ENCODE measurements at places on chromosomes 7 and 10.

DNA sequence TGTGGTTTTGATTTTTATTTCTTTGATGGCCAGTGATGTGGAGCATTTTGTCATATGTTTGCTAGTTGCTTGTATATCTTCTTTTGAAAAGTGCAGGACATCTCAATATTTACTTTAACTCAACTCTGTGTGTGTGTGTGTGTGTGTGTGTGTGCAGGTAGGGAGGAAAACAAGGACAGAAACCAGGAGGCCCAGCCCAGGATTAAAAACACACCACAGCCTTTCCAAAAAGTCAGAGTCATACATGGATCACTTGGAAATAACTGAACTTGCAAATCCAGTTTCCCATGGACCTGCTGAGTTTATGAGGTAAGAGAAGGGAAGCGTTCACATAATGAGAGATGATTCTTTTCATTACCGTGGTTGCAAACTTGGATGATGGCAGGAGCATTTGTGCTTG is 189.9 kb upstream of the LYZL1 start:
- no peak for DNase-seq

DNA sequence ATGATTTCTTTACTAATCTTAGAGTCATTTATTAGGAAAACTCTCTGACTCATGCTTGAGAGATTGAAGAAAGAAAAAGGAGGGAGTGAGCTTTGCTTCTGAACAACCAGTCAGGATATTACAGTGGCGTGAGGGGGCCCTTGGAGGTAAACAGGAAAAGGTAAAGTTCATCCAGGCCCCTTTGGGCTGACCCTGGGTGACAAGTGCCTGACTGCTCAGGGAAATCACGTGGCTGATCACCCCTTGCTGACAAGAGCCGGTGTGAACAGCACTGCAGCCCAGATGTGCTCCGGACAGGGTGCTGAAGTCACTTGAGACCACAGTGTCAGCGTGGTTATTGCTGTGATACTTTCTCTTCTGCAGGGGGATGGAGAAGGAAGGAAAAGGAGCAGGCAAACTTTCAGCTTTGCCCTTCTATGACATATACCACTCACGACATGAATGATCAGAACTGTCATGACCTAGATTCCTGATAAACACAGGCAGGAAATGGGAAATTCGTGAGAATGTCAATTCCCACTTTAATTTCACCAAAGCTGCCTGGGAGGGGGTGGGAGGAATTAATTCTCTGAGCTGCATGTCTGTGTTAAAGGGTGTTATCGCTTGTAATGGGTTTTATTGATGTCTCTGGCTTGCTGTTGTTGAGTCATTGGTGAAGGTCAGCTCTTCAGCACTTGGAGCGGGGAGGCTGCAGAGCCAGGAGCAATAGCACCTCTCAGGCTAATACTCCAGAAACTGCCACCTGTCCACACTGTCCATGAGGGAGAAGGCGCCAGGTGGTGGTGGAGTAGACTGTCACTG is 139.8 kb upstream of the AOAH start:
- no peak for DNase-seq

DNA sequence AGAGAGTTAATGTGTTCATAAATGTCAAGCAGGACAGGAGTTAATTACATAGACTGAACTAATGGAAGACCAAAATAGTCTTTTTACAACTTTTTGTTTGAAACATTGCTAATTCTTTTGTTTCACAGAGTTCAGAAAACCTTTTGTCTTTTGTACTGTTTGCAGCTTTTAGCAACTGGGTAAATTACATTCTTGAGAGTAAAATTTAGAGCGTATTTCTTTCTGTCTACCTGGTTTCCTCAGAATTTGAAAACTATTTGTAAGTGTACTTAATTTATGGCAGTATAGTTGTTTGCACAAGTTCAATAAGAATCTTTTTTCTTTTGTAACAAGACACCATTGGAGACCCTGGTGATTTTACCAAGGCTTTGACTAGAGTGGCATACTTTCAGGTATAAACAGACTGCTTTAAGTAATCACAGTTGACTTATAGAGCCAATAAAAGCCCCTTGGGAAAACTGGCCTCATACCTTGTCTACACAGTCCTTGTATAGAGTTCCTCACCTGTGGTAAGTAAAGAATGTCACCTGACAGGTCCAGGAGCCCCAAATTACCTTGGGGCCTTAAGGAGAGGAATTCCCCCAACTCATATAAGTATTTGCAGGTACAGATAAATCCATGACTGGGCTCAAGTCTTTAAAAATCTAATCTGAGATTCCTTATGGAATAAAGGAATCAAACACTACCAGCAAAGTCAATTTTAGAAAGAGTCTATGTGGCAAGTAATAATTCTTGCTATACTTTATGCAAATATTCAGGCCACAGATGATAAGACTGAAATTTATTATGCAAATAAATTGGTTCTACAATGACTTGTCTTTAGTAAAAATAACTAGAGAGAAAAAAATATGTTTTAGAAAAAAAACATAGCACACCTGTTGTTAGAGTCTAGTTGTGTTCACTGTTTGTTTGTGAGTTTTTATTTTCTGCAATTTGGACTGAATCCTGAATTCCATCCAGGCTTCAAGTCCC is 23.6 kb upstream of the CREB3L2 start:
- no peak for DNase-seq

- no peak for DNase-seq
These were observed 493.0 kb downstream of the LRMDA start for GRCh38 chr10:75924309-75924902.

DNA sequence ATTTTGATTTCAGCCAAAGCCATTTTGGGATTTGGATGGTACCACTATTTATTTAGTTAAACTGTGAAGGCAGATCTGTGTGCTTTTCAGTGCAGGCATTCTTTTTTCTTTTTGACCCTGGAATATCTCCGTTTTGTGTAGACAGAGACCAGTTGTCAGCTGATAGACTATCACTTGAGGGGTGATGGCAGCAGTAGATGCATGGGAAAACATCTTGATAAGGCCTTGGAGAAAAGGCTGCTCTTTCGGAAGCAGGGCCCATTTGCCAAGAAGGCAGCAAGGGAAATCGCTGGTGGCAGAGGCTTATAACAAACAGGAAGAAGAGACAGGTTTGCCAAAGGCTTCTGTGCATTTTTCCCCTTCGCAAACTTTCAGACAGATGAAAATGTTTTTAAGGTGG is 2.6 kb upstream of the BMPER start:
- no peak for DNase-seq

DNA sequence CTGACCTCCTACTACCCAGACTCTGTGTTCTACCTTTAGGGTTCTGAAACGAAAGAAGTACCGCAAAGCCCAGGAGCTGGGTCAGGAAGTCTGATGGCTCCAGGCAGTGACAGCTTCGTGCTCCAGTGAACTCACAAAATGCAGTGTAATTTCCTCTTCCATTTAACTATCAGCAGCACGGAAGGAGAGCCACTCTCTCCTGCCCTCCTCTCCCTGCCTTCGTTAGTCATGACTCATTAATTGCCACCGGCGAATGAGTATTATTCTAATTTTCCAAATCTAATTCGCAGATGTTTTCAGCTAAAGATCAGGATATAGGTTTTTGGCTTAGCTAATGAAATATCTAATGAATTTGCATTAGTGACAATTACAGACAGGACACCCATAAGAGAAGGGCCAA is 1262.0 kb downstream of the TYW1 start:
- DNase-seq: no peak

DNA sequence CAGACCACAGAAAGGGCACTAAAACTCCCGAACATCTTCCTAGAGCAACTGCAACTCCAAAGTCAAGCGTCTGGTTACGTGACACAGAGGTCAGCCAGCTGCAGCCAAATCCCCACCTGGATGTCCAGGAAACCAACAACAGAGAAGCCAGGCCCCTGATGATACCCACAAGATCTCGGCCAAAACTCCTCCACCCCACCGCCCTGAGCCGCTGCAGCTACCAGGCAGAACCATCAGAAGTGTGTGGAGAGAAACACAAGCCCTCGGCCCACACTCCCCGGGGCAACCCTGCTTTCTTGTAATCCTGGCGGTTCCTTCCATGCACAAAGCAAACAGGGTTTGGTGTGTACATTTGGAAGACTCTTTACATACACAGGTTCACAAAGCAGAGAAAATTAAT is 8.7 kb downstream of the CHST15 start:
- no peak for DNase-seq

- no peak for DNase-seq
These were observed 13.5 kb downstream of the CHST15 start for GRCh38 chr10:124079864-124080263.

- DNase-seq: no peak
These were observed 13.3 kb downstream of the MAP3K8 start for GRCh38 chr10:30447125-30447799.

- no peak for DNase-seq
These were observed 173.3 kb upstream of the ZNF804B start for GRCh38 chr7:88586219-88586618.

DNA sequence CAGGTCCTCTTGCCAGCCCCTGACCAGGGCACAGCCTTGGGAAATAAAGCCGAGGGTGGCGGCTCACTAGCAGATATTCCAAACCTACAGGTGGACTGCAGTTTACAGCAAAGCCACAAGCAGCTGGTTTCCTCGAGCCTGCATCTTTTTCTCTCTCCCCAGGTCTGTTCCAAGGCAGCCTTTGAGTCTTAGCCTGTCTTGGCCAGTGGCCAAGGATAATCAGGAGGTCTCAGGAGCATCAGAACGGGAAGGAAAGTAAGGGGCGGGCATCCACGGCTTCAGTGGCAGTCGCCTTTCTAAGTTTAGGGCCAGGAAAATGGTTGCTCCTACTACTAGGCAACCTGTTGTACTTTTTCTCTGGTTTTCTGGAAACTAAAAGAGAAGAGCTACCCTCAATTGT is 219.7 kb upstream of the ZMIZ1 start:
- DNase-seq: no peak

GRCh38 chr7:50336894-50337703 is 32.6 kb downstream of the IKZF1 start:
- DNase-seq: no peak

DNA sequence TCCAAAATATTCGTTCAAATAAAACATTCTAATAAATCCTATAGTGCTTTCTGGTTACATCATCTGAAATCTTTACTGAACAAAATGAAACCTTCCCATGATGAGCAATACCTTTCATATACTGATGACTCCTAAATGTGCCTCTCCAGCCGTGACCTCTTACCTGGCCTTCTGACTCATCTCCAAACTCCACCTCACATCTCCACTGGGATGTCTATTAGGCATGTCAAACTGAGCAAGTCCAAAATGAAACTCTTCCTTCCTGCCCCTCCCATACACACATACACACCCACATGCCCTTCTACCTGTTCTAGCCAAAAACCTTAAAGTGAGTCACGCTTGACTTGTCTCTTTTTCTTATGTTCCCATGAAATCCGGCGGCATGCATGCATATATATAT is 22.9 kb downstream of the GSAP start:
- DNase-seq: peak; percentile 88

DNA sequence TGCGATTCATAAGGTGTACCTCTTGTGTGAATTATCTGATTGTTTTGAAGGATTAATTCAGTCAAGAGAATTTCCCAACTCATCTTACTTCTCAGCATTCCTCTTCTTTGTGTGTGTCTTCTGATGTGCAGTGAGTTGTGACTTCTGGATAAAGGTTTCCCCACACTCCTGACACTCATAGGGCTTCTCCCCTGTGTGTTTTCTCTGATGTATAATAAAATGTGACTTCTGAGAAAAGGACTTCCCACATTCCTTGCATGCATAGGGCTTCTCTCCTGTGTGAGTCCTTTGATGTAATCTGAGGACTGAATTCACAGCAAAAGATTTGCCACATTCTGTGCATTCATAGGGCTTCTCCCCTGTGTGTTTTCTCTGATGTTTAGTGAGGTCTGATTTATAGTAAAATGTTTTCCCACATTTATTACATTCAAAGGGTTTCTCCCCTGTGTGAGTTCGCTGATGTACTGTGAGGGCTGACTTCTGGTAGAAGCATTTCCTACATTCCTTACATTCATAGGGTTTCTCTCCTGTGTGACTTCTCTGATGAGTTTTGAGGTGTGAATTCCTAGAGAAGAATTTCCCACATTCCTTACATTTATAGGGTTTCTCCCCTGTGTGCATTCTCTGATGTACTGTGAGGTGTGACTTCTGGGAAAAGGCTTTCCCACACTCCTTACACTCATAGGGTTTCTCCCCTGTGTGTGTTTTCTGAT is 24.2 kb downstream of the ZNF25 start:
- no peak for DNase-seq

- DNase-seq: no peak
These were observed 174.6 kb upstream of the ITGB1 start for GRCh38 chr10:33132626-33133025.

DNA sequence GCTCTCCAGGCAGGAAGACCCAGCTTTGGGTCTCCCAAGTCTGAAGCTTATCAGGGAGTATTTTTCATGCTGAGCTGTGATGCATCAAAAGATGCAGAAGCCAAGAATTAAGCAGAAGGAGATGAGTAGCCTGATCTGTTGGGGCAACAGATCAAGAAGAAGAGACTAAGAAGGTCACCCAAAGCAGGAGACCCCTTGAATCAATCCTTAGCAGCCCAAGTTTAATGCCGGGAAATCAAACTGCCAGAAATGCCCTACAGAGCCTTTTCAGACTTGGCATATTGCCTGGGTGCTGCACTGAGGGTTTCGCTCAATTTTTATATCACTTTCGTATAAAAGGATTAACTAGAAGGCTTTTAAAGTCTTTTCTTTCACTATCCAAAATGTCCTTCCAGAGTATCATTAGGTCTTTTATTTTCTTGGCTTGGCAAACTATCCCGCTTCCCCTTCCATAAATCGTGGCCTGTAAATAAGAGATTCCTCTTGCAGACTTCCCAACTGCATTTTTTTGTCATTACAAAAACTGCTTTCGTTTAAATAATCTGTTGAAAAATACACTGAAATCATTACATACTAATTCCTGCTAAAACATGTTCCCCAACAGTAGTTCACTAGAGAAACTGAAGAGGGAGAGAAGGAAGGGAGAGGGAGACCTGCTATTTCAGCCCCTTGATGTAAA is 49.0 kb upstream of the STK17A start:
- no peak for DNase-seq

GRCh38 chr10:75466886-75467285 is 35.5 kb downstream of the LRMDA start:
- no peak for DNase-seq
